ENCODE measurements at places on chromosomes 2 and 18.

DNA sequence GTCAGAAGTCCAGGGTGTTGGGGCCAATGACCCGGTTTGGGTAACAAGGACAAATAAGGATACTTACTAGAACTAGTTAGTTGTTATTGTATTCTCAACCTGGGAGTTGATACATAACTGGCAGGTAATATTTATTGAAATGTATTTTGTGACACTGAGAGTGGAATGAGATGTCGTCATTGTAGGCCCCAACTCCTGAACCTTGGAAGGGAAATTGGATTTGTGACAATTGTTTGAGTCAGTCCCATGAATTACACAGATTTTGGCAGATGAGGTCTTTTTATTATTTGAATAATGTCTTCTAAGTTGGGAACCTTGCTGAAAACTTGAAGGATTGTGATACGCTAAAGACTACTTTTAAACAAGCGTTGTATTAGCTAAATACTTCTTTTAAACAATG, 5.1 kb downstream of the TIMM21 start:
- DNase-seq = no peak

GRCh38 chr2:102058293-102058833, 66.6 kb downstream of the IL1R2 start:
- no peak for DNase-seq

DNA sequence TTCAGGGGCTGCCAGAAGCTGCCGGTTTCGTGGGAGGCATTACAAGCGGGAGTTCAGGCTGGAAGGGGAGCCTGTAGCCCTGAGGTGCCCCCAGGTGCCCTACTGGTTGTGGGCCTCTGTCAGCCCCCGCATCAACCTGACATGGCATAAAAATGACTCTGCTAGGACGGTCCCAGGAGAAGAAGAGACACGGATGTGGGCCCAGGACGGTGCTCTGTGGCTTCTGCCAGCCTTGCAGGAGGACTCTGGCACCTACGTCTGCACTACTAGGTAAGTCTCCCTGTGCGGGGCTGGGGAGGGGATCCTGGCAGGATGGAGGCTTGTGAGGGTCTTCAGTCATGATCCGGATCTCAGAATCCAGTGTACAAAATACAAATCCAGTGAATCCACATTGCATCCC, 17.8 kb downstream of the IL1R2 start:
- DNase-seq = no peak

DNA sequence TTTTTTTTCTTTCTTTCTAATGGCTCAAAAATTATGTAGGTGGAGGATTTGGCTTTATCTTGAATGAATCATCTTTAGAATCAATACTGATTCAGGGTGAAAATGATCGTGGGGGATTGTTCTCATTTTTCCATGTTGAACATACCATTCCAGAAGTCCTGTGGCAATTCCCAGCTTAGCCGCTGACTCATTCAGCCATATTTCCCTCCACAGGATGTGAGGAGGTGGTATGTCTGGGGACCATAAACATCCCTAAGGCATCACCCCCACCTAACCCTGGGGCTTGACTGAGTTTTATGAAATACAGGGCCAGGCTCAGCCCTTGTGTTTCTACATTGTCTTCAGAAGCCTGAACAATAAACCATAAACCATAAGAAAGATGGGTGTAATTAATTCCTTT, 92.7 kb upstream of the FN1 start:
- DNase-seq = no peak

DNA sequence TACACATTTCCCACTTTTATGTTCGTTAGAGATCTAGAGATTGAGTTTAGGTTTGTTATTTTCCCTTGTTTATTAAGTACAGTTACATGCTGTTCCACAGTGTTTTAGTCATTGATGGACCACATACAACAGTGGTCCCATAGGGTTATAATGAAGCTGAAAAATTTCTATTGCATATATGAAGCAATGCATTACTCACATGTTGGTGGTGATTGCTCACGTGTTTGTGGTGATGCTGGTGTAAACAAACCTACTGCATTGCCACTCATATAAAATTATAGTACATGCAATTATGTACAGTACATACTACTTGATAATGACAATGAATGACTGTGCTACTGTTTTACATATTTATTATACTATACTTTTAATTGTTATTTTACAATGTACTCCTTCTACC, 51.0 kb upstream of the NXPH2 start:
- no peak for DNase-seq

GRCh38 chr2:42601076-42601475, 32.6 kb downstream of the MTA3 start:
- no peak for DNase-seq

DNA sequence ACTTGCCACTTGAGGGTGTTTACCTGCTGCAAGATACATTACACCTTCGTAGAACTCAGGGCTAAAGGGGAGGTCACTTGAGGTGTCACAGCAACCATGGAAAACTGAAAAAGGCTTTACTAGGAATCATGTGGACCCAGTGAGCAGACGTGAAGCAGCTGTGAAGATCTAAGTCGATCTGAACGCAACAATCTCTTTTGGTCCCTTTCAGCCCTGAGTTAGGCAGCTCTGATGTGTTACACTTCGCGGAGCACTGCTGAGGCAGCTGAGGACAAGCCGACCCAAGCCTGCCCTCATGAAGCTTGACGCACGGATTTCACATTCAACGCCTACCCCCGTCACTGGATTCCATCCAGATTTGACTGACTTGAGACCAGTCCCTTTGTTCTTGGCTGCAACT, 75.8 kb upstream of the NPAS2 start:
- DNase-seq = no peak

GRCh38 chr2:128217671-128218070, 101.0 kb downstream of the HS6ST1 start:
- no peak for DNase-seq

GRCh38 chr2:10688921-10689807, 611 bp downstream of the NOL10 start:
- no peak for DNase-seq

DNA sequence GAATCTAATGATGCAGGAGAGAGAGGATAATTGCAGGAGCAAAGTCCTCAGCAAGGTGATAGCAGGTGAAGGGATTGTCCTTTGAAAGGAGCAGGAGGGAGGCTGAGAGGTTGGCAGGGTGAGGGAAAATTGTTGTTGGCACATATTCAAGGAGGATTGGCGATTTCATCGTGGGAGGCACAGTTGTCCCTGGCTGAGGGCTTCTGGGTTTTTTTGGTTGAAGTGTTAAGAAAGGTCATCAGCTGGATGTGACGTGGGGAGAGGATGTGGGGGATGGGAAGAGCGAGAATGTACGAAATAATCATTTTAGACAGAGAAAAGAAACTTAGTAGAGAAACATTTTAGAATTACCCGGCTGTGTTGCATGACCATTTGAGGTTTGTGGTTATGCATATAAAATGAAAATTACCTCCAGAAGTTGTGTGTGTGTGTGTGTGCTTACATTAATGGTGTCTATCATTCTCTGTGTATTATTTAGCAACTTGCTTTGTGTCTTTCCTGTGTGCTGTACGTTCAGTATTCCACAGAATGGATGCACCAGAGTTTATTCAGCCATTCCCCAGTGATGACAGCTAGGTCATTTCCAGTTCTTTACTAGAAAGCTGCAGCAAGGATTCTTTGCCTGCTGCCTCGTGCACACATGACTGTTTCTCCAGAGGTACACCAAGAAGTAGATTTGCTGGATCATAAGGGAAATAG, 67.6 kb downstream of the SDC1 start:
- DNase-seq = no peak

DNA sequence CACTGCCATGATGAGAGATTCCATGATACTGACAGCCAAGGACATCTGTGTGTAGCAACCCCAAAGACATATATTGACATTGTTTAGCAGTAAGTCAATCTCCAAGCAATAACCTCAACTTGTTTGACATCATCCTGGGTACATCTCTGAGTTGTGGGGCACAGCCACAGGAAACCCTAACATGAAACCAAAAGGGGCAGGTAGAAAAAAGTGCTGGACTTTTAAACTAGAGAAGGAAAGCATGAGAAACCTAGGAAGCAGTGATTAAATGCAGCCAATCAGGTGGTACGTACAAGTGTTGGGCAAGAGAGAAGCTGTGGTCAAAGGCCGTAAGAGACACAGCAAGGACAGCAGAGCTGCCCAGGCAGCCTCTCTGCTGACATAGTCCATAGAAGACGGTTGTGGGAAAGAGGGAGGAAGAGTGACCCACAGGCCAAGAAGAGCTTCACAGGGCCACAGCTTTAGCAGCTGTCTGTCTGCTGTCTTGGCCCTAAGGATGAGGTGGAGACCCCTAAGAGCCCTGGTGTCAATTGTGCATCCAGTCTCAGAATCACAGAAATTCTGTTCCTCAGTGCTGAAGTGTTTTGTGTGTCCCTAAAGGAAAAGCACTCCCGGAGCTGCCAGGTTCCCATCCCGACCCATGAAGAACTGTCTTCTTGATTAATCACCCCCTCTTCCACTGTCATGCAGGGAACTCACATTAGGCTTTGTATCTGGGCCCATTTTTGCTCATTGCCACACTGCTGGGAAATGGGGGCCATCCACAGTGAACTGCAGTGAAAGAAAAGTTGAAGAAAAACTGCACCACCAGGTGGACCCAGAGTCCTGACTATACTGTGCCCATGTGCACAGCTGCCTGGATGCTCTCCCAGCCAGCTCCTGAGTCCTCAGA, 25.4 kb upstream of the CHN1 start:
- DNase-seq = no peak

- no peak for DNase-seq
Measured at GRCh38 chr2:6073191-6074088, 381.3 kb downstream of the SOX11 start.

DNA sequence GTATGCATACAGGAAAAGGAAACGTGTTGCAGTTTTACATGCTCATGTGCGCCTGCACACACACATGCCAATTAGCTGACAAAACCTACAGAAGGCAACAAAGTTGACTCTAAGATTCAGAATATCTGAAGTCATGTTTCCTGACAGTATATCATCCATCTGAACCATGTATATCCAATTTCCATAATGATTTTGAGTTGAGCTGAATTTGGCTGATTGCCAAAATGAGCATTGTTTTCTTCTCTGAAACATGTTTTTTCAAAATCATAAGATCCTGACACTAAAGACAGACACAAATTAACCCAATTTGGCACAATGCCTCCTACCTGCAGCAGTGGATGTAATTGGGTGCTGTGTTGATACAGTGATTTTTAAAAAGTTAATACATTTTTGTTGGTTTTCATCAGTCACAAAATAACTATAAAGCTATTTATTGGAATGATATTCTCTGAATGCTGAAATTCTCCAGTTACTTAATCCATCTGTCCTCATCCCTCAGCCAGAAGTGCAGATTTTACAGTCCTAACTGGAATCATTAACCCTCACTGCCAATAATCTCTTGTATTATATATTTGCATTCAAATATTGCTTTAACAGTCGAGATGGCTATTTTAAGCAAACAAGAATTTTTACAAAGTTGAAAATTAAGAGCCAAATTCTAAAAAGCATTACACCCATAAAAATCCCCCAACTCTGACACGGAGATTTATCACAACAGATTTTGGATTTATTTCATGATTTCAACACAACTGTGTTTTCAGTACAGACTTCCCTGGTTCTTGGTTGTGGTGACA, 161.7 kb upstream of the LMAN1 start:
- no peak for DNase-seq

DNA sequence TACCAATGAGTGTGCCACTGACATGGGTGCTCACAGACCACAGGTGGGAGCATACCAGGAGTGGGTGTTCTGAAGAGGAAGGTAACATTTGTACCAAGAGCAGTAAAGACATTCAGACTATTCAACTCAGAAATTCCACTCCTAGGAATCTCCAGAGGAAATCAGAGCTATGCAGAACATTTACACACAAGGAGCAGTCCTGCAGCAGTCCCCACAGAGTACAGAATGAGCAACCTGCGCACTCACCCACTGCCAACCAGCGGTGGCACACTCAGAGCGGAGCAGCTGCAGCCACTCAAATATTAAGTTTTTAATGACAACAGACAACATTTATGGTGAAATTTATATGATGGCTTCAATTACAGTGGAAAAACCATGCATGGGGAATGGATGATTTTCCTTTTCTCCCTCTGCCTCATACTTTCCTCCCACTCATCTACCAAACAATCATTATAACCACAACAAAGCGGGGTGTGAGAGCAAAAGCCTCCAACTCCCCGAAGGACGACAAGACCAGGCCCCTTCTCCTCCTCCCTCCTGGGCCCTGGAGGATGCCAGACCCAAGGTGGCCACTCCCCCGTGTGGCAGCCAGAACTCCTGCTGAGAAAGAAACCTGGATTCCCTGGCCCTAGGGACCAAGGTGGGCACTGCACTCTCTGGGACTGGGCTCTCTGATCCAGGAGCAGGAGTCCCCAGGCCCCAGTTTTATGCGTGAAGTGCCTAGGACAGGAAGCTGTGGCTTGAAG, 5.4 kb downstream of the HS6ST1 start:
- DNase-seq = no peak

DNA sequence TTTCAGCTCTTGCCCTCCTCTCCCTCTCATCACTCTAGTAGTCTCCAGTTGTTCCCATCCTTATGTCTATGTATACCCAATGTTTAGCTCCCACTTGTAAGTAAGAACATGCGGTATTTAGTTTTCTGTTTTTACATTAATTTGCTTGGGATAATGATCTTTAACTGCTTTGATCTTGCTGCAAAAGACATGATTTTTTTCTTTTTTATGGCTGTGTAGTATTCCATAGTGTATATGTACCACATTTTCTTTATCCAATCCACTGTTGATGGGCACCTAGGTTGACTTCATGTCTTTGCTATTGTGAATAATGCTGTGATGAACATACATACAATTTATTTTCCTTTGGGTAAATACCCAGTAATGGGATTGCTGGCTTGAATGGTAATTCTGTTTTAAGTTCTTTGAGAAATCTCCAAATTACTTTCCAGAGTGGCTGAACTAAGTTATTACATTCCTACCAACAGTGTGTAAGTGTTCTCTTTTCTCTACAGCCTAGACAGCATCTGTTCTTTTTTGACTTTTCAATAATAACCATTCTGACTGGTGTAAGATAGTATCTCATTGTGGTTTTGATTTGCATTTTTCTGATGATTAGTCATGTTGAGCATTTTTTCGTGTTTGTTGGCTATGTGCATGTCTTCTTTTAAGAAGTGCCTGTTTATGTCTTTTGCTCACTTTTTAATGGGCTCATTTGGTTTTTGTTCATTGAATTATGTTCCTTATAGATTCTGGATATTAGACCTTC, 179.6 kb upstream of the SLC39A10 start:
- no peak for DNase-seq

- DNase-seq = no peak
Measured at GRCh38 chr2:124778076-124778475, 753.0 kb downstream of the CNTNAP5 start.

DNA sequence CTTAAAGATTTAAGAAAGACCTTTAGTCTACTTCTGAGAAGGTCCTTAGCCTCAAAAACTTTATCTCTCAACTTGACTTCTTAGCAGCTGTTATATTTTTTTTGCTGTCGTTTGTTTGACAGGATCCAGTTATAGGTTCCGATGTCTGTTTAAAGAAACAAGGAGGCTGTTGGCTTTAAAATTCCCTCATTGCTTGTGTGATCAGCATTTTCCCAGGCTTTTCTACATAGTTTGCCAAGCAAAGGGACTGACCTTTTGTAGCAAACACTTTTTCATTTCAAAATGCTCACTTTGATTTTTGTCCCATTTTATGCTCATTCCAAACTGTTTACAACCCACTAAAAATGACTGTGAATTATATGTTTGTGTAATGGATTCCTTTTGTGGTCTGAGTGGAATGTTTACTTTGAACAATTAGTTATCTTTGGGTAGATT, 394.9 kb downstream of the ARHGAP15 start:
- no peak for DNase-seq
